M059J (cell line): ENCODE measurements at places on chromosomes 1 and 21.

GRCh38 chr1:47708019-47708535, 270.2 kb downstream of the FOXD2 start:
- DNase-seq, result no peak

DNA sequence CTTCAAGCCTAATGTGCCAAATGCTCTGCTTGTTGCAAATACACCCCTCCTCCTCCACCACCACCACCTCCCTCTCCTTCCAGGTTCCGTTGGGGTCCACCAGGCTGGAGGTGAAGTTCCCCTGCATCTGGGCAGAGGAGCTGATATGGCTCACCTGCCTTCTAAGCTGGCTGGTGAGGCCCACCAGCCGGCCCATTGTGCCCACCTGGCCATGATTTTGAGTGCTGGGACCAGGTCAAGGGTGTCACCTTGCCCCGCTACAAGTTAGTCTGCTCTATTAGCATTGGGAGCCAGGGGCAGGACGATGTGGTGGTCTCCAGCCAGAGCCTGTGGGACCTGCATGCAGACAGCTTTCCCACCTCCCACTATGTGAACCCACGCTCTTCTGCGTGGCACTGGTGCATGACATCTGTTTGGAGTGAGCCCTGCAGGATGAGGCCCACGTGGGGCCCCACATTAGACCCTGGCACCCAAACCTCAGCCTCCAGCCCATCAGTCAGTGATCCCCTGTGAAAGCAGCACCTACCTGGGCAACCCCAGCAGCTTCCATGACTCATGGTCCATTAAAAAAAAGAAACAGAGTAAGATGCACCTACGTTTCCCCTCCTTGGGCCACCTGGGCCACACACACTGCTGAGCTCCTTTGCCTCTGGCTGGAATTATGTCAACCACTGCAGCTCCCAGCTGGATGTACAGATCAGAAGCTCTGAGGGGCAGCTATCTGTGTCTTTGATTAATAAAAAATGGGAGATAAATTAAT, 15.6 kb upstream of the CDCP2 start:
- no peak for DNase-seq

- no peak for DNase-seq
These were observed 9.2 kb downstream of the PRKCZ start for GRCh38 chr1:2059290-2059953.

GRCh38 chr1:164624400-164624799, 65.4 kb downstream of the PBX1 start:
- DNase-seq, result no peak

DNA sequence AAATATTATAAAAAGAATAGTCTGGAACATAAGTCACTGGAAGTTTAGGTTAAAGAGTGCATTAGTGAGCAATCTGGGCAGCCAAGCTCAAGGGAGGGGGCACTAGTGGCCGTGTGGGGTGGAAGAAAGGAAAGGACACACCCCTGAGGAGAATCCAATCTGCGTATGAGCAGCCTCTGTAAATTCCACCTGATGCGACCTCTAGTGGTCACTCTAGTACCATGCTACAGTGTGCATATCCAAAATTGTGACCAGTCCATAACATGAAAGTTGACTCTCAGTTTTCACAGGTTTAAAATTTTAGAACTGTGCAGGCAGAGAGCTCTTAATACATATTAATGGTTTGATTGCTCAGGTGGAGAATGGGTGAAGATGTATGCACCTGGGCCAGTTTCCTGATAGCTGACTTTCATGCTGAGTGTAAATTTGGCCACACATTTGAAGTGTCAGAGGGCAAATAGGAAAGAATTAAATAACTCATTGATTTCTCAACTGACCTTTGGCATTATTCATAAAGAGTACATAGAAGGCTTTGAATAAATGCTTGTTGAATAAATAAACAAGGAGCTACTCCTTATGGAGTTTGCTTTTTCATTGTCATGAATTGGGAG, 105.9 kb upstream of the C21orf91 start:
- peak; percentile 64 for DNase-seq

DNA sequence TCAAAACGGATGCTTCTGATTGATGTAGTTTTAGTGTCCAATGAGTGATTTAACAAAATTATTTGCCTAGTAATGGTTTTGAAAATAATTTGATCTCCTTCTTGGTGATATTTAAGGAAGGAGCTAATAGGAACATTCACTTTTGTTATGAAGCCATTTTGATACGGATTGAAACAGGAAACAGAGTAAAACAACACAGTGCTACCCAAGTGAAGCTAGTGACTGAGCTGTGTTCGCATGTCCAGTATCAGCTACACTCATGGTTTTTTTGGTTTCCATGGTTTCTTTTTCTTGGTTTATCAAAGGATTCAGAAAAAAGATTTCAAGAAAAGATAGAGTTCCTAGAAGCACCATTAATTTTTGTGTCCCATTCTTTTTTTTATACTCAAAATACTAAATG, 40.1 kb upstream of the PLEKHO1 start:
- DNase-seq, result no peak

DNA sequence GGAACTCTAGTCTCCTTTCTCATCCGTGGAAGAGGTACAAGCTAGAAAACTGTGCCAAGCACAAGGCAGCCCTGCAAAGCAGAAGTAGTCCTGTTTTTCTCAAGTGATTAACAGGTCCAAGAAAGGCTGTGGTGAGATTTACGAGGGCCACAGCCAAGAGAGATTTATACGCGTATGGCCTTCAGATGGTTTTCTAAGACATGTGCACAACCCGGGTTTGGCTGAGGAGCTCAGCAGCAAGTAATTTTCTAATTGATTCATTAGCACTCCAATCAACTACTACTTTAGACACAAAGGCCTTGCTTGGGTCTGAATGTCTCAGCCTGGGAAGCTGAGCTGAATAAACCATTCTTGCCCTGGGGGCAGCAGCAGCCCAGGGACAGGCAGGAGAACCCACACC, 55.8 kb downstream of the SSBP3 start:
- no peak for DNase-seq

- DNase-seq, result no peak
These were observed 63.7 kb downstream of the SLC30A7 start for GRCh38 chr1:100959502-100960060.

DNA sequence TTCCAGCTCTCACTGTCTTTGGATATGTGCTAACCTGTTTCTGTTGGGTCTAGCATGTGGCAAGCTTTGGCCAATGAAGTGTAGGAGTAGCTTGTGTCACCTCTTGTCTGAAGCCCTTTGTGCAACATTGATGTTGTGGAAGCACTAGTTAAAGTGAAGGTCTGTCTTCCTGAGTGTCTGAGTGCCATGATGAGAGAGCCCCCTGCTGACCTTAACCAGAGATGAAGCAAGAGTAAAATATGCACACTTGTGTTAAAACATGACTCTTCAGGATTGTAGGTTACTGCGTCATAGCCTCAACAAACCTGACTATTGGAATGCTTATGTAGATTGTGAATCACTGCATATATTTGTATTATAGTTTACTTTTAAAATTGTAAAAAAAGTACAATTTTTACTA, 103.7 kb downstream of the NCAM2 start:
- DNase-seq, result peak; percentile 63

GRCh38 chr1:32886828-32887414, 630 bp downstream of the HPCA start:
- no peak for DNase-seq

- DNase-seq, result peak; percentile 26
These were observed 790 bp downstream of the RPS8 start for GRCh38 chr1:44775930-44776729.

GRCh38 chr1:184199036-184199435, 147.5 kb downstream of the TSEN15 start:
- no peak for DNase-seq

GRCh38 chr1:212315184-212315583, 30.0 kb downstream of the PPP2R5A start:
- DNase-seq, result no peak

- no peak for DNase-seq
These were observed 661.5 kb upstream of the ADGRL4 start for GRCh38 chr1:79667848-79668696.
